ENCODE measurements at places on chromosomes 3 and 15.

- DNase-seq, result peak; percentile 83
Measured at GRCh38 chr3:8456412-8456811, 45.2 kb upstream of the LMCD1 start.

- DNase-seq, result no peak
Measured at GRCh38 chr3:55066551-55067047, 138.7 kb upstream of the LRTM1 start.

DNA sequence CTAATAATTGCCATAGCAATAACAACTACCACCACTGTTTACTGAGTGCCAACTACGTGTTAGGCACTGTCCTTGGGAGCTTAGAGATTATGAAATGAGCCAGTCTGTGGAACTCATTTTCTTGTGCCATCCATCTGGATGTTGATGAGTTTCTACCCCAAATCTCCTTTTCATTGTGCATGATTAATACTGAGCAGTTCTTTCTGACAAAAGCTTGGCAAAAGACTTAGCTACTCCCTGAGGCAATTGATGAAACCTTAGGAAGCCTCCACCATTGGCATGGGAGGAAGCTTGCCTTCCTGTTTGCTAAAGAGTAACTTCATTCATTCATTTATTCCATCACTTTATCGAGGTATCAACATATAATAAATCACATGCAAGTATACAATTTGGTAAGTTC lies 39.8 kb downstream of the PRICKLE2 start:
- DNase-seq, result no peak

GRCh38 chr15:81813215-81813614 lies 232.6 kb downstream of the MEX3B start:
- DNase-seq, result peak; percentile 65

DNA sequence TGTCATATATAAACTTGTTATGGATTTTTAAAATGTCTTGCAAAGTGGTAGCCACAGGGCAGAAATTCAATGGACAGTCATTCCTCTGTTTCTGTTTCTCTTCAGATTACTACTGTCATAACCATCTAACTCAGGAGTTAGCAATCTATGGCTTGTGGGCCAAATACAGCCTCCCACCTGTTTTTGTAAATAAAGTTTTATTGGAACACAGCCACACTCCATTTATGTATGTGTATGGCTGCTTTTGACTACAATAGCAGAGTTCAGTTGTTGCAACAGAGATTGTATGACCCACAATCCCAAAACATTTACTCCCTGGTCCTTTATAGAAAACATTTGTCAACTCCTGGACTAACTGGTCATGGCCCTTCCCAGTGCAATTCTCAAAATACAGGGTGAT lies 20.0 kb downstream of the SLC27A2 start:
- DNase-seq, result no peak

DNA sequence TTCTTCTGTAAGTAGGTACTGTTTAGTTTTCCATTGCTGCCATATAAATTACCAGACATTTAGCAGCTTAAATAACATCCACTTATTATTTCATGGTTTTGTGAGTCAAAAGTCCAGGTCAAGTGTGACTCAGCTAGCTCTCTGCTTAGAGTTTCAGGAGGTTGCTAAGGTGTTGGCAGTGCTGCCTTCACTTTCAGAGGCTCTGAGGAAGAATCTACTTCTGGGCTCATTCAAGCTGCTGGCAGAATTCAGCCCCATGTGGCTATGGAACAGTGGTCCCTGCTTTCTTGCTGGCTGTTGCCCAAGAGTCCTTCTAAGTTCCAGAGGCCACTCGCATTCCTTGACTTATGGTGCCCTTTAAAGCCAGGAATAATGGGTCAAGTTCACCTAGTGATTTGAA lies 4.5 kb downstream of the CFAP44 start:
- DNase-seq, result no peak

- no peak for DNase-seq
Measured at GRCh38 chr3:176978441-176978840, 218.8 kb downstream of the TBL1XR1 start.

- DNase-seq, result no peak
Measured at GRCh38 chr3:196662711-196663571, 23.4 kb downstream of the NRROS start.

DNA sequence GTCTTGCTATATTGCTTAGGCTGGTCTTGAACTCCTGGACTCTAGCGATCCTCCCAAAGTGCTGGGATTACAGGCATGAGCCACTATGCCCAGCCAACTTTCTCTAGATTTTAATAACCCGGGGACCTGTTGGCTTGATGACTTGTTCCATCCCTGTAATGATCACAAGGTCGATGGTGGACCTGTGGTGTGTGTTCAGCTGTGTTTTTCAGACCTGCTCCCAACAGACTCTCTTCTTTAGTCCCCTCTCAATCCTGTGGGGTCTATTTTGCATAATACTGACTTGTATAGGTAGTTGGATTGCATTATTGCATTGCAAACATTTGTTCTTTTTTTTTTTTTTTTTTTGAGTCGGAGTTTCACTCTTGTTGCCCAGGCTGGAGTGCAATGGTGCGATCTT lies 1.9 kb downstream of the MAP2K1 start:
- DNase-seq, result no peak

DNA sequence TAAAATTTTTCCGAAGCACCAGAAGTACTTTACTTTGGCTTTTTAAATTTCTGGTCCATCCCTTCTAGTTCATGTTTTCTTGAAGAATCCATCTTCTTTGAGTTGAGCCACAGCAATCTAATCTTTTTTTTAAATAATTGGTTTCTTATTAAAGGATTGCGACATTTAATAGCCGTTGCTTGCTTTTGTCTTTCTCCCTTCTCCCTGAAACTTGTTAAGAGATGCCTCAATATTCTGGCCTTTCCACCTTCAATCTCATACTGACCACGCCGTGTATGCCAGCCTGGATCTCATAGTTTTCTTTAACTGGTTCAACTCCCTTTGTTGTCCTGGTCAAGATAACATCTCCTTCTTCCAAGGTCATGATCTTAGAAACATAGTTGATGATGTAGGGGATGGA lies 18.4 kb upstream of the RPLP1 start:
- no peak for DNase-seq

DNA sequence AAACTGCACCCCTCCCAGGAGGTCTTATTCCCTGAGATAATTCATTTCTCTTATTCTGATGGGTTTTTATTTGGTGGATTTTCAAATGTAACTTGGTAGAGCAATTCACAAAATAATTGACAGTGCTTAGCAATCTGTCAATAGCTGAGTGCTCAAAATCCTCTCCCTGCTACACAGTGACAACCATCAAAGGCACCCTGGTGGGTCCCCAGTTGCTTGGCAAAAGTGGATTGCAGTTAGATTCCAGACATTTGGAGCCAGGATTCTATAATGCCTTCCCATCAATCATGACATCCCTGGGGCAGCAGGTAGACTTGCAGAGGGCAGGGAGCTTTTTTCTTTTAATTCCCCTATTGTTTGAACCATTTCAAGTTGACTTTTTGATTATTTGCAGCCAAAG lies 59.0 kb downstream of the FHIT start:
- no peak for DNase-seq

- no peak for DNase-seq
Measured at GRCh38 chr3:14126017-14126886, 1.4 kb downstream of the TMEM43 start.

DNA sequence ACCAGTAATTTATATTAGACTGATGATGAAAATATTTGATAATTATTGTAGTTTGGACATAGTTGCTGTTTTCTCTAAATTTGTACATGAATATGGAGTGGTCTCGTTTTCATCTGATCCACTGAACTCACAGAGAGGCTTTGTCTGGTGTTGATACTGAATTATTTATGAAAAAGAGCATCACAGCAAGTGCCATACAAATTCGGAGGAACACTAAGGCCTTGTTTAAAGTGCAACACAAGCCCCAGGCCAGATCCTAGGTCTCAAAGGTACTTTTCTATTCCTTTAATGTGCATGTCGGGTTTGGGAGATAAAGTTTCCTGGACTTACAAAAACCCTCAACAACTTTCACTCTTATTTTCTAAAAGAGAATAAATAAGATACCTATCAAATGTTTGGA lies 796.8 kb upstream of the EPHA6 start:
- DNase-seq, result no peak

GRCh38 chr15:89198934-89199333 lies 22.4 kb downstream of the RLBP1 start:
- no peak for DNase-seq

DNA sequence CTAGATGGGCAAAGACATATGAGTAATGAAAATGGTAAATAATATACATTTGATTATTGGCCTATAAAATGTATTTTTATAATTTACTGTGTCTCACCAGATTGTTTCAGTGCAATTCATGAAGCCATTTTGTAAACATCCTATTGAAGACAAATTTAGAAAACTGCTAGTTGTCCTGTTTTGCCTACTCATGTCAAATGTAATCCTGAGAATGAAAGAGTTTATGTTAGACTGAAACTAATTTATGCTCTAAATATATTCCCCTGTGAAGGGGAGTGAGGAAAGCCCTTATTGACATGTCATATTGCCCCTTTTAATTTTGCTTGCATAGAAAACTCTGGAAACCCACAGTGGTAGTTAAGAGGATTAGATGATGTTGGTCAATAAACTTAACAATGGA lies 610.0 kb downstream of the NAALADL2 start:
- DNase-seq, result no peak

DNA sequence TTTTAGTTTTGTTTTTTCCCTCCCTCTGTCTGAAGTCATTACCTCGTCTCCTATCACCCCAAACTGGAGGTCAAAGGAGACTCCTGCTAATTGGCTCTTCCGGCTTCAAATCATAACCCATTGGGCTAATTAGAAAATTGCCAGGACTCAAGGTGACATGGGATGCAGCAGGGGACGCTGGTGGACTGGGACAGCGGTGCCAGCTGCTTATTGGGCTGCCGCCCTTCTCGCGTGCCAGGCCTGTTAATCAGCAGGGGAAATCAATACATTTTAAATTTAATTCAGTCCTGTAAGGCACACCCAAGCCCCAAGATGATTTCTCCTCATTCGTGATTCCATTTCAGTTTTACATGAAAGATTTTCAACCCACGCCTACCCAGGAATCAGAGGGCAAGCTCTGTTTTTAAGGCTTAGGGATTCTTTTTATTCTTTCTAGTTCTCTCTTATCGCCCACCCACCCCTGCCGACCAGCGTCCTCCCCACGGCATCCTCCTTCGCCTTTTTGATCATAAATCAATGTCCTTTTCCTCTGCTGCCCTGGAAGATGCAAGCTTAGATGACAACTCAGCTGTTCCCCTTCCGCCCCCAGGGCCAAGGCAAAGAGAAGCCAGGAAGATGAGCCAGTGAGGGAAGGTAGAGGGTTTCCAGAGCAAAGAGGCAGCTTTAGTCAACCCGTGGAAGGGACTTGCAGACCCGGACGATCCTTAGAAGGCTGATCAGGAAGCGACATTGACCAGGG lies 329.6 kb downstream of the UACA start:
- DNase-seq, result no peak

DNA sequence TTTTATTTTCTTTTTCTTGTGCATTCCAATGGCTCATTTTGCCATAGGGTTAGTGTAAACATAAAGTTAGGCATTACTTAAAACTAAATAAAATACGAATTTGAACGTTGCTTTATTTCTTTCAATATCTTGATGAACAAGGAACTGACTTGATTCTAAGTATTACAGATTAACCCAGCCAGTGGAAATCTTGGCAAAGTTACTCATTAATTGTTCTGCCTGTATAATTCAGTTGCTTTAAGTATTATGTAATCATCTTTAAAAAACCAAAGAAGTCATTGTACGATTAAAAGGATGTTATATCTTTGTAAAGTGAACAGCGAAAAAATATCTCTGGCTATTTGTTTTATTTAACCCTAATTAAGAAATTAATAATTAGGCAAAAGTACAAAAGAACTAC lies 737.9 kb upstream of the BCHE start:
- DNase-seq, result no peak

Measured in DMS53 (cell line).